NCI-H460 (cell line): ENCODE measurements at places on chromosomes 16 and 17. TPM values are rescaled to one million over a fixed set of nuclear protein-coding genes. Genes with fewer than 3 reads are reported as not detected.

SP6 gene
- total RNA-seq: 0.02 TPM in 1 of 2 replicates, not detected in the other

CMTM4 gene
- total RNA-seq: 64.2 and 64.5 TPM in 2 replicates

KCNAB3 gene
- 0.32 and 1.9 TPM in 2 replicates for total RNA-seq

OTOA gene
- not detected in 2 replicates for total RNA-seq

- no peak for DNase-seq
These were observed 26.1 kb downstream of the TEX2 start for GRCh38 chr17:64236827-64237403.

RHBDL3 gene
- total RNA-seq: 0.25 and 0.43 TPM in 2 replicates
